Cardiac muscle cell (in vitro differentiated cells and primary cell): ENCODE measurements at places on chromosomes 7 and 10.

DNA sequence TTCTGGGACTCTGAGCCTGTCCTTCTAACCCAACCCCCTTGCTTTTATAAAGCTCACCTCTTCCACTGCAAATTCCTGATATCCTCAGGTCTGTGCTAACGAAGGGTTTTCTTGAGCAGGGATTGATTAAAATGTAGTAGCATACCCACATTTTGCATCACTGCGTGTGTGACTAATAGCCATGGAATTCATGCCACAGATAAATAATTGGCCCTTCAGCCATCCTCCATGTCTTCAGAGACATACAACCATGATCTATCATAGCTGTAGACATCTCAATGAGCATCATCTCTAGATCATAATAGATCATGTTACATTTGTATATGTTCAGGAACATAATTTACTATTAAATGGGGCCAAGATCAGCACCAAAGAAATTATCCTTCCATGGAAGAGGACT lies 990.3 kb downstream of the KCNMA1 start:
- H3K4me1 ChIP-seq, result peaks cover 2% of the 10 kb centered on the region
- DNase-seq, result peak; percentile 11
- no peaks in the 10 kb centered on the region for H3K27me3 ChIP-seq

GRCh38 chr7:20395511-20395910 lies 64.8 kb downstream of the ITGB8 start:
- no peaks in the 10 kb centered on the region for H3K27me3 ChIP-seq
- H3K36me3 ChIP-seq, result no peaks in the 10 kb centered on the region
- H3K4me1 ChIP-seq, result no peaks in the 10 kb centered on the region
- no peak for DNase-seq

- H3K4me1 ChIP-seq, result peaks cover 15% of the 10 kb centered on the region
- H3K27ac ChIP-seq, result no peak overlapping the region
- DNase-seq, result no peak
- H3K4me3 ChIP-seq, result no peak overlapping the region
Measured at GRCh38 chr7:76310102-76310957, 7.9 kb downstream of the HSPB1 start.

GRCh38 chr10:28317760-28318159 lies 14.9 kb upstream of the MPP7 start:
- no peaks in the 10 kb centered on the region for H3K27me3 ChIP-seq
- DNase-seq, result no peak

GRCh38 chr10:133079836-133080682 lies 7.7 kb upstream of the ADGRA1 start:
- DNase-seq, result no peak
- peaks cover 8% of the 10 kb centered on the region for H3K27me3 ChIP-seq
- H3K27ac ChIP-seq, result no peak overlapping the region
- H3K36me3 ChIP-seq, result no peaks in the 10 kb centered on the region

GRCh38 chr10:23897267-23897666 lies 311.7 kb upstream of the KIAA1217 start:
- H3K36me3 ChIP-seq, result no peaks in the 10 kb centered on the region
- H3K27me3 ChIP-seq, result no peaks in the 10 kb centered on the region
- no peak overlapping the region for H3K4me3 ChIP-seq
- no peaks in the 10 kb centered on the region for H3K4me1 ChIP-seq
- DNase-seq, result no peak

DNA sequence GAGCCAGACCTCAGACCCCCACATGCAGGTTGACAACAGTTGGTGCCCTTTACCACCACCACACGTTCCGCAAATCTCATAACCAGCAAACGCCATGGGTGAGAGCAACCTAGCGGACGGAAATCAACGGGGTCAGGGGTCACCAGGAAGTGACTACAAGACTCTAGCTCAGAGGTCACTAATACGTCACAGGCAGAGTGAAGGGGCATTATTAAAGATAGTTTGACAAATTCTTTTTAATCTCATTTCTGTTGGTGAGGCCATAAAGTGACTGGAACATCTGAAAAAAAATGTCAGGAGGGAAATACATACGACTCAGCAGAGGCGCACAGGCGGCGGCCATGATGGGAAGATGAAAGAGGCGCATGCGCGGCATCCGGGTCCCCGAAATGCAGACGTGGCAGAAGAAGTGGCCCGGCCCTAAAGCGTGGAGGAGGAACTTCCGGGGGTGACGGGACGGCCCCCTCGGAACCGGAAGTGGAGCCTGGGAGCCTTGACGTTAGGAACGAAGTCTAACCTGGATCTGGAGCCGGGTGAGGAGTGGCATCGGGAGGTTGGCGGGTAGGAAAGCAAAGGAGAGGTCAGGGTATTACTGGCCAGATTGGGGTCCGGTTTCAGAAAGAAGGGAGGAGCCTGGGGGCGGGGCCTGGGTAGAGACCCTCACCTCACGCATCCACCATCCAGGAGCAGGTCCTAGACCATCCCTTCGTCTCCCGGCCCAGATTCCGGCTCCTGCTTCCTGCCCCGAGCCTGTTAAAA lies at the start of gene SEC24C:
Gene SEC24C (plus strand): TSS at position 468 of the 759 bp plus-strand sequence. CDS start 2,461 bp downstream, outside the sequence.
- H3K27ac ChIP-seq, result peak within 1 kb of the TSS; percentile 96
- H3K4me3 ChIP-seq, result peak within 1 kb of the TSS; percentile 88
- H3K36me3 ChIP-seq, result peaks cover 9% of the 10 kb centered on the region

GRCh38 chr7:16034353-16034752 lies 347.9 kb upstream of the MEOX2 start:
- DNase-seq, result no peak
- no peak overlapping the region for H3K4me3 ChIP-seq
- peaks cover 5% of the 10 kb centered on the region for H3K4me1 ChIP-seq

DNA sequence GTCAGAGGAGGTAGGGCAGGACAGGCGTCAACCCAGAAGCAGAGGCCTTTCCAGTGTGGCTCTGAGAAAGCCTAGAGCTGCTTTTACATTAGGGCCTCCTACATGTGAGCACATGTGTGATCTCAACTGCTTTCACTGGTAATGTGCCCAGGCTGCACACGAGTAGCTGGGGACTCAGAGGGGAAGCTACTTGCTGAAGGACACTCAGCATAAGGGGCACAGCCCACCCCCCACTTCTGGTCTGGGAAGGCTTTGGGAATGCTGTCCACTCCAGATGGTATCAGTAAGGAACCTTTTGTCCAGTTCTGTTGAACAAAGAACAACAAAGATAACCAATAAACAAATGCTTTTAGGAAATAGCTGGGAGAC lies 18.9 kb downstream of the PRF1 start:
- no peak overlapping the region for H3K4me3 ChIP-seq
- no peaks in the 10 kb centered on the region for H3K36me3 ChIP-seq
- no peak for DNase-seq
- peak overlapping the region; percentile 37 for H3K27ac ChIP-seq
- H3K27me3 ChIP-seq, result no peaks in the 10 kb centered on the region

DNA sequence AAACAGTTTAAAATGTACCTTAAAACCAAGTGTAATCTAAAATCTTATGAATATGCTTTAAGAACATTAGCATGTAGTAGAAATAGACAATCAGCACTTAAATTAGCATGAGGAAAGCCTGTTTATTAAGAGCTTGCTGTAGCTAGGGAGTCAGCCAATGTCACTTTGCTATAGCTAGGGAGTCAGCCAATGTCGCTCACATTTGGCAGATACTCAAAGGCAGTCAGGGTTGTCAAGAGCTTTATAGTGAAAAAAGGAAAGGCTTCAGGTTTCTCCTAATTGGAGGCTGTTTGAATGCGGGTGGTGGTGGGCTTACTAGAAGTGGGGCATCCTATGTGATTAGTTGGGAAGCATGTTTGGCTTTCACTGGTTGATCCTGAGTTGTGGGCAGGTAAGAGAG lies 226.2 kb upstream of the DGKB start:
- DNase-seq, result no peak
- H3K27ac ChIP-seq, result no peak overlapping the region
- H3K27me3 ChIP-seq, result no peaks in the 10 kb centered on the region
- no peak overlapping the region for H3K4me3 ChIP-seq
- H3K4me1 ChIP-seq, result no peaks in the 10 kb centered on the region
- H3K36me3 ChIP-seq, result no peaks in the 10 kb centered on the region
